ENCODE measurements at places on chromosomes 1 and 21. TPM values are rescaled to one million over a fixed set of nuclear protein-coding genes. Genes with fewer than 3 reads are reported as not detected.

The PCSK9 gene
- 0.43 TPM for total RNA-seq

The TRIM17 gene
- total RNA-seq: not detected

DNA sequence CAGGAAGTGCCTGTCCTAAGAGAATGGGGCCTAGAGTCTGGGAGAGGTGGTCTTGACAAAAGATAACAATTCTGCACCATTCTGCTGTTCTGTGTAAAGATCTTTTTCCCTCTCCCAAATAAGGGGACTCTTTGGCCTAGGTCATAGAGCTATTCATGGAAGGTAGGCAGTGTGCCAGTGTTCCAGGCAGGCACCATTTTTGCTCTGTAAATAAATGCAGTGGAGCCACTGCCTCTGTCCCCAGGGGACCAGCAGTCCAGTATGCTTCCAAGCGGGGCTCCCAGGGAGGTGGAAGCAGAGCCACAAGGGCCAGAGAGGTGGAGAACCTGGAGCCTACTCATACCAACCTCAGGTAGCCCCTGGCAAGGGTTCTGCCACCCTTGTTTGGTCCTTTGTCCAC lies 25.9 kb downstream of the KCNA2 start:
- DNase-seq: peak; percentile 23
- no peaks in the 10 kb centered on the region for H3K4me1 ChIP-seq
- H3K36me3 ChIP-seq: no peaks in the 10 kb centered on the region

DNA sequence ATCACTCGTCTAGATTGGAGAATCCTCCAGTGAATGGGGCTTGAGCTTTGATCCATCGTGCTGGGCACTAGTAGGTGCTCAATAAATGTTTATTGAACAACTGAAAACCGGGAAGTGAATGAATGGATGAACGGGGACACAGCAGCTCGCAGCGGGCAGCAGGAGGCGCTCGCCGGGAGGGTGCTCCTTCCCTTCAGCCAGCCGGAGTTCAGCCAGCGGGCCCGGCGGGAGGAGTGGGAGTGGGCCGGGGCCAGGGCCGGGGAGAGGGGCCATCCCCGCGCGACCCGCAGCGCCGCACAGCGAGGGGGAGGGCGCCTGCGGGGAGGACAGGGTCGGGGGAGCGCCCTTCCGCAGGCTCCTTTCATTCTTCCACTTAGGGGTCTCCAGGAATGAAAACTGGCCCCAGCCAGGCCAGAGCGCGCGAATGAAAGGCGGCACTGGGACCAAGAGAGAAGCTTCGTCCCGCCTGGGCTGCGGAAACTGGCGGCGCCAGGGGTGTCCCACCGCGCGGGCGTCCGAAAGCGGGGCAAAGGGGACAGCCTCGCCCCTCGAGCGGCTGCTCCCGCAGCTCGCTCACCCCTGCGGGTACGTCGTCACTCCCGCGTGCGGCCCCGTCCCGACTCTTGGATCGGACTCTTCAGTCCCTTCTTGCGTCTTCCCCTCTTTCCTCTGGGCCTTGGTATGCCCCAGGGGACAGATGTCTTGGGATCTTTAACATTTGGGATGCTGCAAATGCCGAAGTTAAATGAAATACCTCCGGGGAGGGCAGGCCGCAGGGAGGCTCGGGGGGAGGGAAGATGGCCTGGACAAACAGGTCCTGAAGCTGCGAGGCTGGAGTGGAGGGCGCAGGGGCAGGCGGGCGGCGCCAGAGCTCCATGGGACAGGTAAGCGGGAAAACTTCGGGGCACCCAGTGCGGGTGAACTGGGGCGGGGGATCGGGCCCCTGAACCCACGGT lies 3.6 kb upstream of the INAVA start:
- peaks cover 16% of the 10 kb centered on the region for H3K27me3 ChIP-seq
- H3K4me3 ChIP-seq: no peak overlapping the region
- DNase-seq: no peak

DNA sequence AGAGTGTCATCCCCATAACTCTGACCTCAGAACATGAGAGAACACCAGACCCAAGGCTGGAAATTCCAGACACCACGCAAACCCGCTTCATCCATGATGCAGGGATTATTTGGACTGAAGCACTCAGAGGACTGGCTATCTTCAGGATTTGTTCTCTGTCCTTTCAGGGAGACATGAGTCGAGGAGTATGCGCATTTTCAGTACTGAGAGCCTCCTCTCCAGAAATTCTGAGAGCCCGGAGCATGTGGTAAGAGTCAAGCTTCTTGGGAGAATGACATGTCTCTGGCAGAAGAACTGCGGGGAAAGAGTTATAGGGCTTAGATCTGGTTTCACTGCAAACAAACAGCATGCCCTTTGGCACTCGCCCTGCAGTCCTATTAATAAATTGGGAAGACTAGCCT lies 6.9 kb downstream of the LAX1 start:
- peaks cover 4% of the 10 kb centered on the region for H3K4me1 ChIP-seq
- no peaks in the 10 kb centered on the region for H3K27me3 ChIP-seq
- no peaks in the 10 kb centered on the region for H3K36me3 ChIP-seq

DNA sequence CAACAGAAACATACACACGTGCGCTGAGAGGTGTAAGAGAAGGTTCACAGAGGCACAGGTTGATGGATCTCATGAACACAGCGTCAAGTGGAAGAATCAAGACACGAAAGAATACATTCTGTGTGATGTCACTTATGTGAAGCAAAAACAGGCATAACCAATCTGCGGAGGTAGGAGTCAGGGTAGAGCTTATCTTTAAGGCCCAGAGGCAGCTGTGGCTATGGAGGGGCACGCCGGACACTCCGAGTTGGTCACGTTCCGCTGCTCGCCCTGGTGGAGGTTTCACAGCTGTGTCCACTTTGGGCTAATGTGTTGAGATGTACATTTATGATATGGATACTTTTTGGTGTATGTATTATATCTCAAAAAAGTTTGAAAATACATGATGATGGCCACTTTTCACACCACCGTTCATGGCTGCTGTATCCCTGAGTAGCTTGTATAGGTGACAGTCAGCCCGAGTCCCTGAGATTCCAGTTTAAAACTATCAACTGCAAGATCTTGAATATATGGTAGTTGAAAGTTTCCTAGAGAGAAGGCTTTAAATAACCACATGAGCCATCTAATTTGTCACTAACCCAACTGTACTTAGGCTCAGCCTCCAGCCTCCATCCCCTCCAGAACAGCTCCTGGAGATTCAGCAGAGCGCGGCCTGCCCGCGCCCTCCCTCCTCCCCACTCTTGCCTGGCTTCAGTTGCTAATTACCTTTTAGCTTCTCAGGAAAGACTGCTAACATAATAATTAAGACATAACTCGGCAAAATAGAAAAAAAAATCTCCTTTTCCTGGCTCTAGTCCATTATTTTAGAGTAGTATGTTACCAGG lies 6.7 kb upstream of the ADARB1 start:
- H3K4me1 ChIP-seq: no peaks in the 10 kb centered on the region
- no peak for DNase-seq
- no peak overlapping the region for H3K27ac ChIP-seq
- H3K27me3 ChIP-seq: no peaks in the 10 kb centered on the region
- H3K36me3 ChIP-seq: no peaks in the 10 kb centered on the region

GRCh38 chr1:68497358-68497698 lies 446 bp upstream of the DEPDC1 start:
- H3K36me3 ChIP-seq: no peaks in the 10 kb centered on the region
- H3K27ac ChIP-seq: no peak overlapping the region
- H3K4me1 ChIP-seq: peaks cover 9% of the 10 kb centered on the region

GRCh38 chr1:162562470-162562828 lies 927 bp downstream of the UAP1 start:
- peaks cover 32% of the 10 kb centered on the region for H3K4me1 ChIP-seq
- peak overlapping the region; percentile 92 for H3K27ac ChIP-seq
- H3K36me3 ChIP-seq: peaks cover 16% of the 10 kb centered on the region
- no peaks in the 10 kb centered on the region for H3K27me3 ChIP-seq
- H3K4me3 ChIP-seq: no peak overlapping the region

- no peaks in the 10 kb centered on the region for H3K36me3 ChIP-seq
- H3K27me3 ChIP-seq: peaks cover 11% of the 10 kb centered on the region
- no peak for DNase-seq
- no peak overlapping the region for H3K27ac ChIP-seq
- peaks cover 8% of the 10 kb centered on the region for H3K4me1 ChIP-seq
These were observed 735 bp upstream of the BRINP3 start for GRCh38 chr1:190478149-190479049.
